ENCODE measurements at places on chromosomes 16 and 17.

DNA sequence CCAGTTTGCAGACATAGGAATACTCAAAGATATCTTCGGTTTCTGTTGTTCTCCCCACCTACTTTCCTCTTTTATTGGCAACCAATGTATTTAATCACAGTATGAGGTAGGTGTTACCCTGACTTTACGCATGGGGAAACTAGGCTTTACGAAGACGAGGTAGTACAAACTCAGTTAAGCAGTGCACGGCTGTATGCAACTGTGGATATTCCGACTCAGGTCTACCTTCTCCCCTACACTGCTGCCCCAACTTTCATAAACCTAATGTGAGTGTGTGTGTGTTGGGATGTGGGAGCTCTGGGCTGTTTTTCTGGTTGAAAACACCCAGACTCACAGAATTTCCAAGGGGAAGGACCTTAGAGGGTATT, 1.2 kb upstream of the GPT2 start:
- DNase-seq = no peak

- no peak for DNase-seq
Measured at GRCh38 chr16:59411961-59412841, 678.1 kb upstream of the GOT2 start.

- no peak for DNase-seq
Measured at GRCh38 chr16:74462361-74462760, 41.1 kb upstream of the CLEC18B start.

DNA sequence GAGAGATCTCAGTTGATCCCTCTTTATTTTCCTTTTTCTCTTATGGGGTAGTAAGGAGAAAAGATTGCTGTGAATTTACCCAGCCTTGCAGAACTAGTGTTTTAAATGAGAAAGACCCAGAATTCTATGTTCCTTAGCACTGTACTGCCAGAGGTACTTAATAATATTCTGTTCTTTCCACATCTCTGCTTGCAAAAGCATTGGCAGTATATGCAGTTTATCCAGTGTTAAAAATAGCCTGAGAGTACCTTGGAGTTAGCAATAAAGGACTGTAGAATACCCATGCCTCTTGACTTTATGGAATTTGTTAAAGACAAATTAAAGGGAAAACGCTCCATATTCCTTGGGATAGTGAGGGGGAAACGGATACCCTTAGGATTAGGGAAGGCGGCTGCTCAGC, 11.9 kb downstream of the SLC7A6 start:
- DNase-seq = no peak

DNA sequence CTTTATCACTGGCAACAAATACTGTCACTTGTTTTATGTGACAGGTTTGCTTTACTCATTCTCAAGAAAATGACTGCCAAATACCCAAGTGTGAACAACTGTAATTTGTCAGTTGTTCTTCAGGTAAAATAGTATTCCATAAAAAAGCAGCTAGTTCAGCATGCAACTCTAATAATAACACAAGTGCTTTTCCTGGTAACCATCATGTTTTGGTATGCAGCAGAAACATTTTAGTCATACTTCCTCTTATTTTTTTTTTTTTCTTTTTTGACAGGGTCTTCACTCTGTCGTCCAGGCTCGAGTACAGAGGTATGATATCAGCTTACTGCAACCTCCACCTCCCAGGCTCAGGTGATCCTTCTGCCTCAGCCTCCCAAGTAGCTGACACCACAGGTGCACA, 4.6 kb downstream of the TERF2 start:
- DNase-seq = no peak

- no peak for DNase-seq
Measured at GRCh38 chr16:48535831-48536613, 74.0 kb downstream of the N4BP1 start.

DNA sequence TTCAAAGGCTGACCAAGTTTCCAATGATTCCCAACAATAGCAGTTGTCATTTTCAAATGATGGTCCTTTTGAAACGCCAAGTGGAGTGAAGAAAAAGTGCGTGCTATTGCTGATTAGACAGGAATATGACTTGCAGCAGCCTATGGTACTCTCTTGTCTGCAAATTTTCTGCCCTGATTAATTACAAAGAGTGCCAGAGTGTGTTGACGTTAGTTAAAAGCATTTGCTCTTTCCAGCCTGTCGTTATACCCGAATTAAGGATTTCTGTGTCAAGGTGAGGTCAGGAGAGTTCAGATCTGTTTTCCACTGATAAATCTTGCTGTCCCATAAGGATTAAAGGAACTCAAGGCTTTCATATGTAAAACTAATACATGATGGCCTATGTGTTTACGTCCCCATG, 75.0 kb upstream of the ADAMTS18 start:
- no peak for DNase-seq

DNA sequence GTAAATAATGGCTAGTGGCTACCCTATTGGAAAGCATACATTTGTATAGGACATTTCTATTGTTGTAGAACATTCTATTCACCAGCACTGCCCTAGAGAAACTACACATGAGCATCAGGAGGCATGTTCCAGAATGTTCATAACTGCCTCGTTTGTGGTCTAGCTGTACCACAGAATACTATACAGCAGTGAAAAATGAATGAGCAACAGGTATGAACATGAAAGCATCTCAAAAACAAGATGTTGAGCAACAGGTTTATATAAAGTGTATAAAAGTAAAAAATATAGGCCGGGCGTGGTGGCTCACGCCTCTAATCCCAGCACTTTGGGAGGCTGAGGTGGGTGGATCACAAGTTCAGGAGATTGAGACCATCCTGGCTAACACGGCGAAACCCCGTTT, 91.7 kb downstream of the BMERB1 start:
- no peak for DNase-seq

DNA sequence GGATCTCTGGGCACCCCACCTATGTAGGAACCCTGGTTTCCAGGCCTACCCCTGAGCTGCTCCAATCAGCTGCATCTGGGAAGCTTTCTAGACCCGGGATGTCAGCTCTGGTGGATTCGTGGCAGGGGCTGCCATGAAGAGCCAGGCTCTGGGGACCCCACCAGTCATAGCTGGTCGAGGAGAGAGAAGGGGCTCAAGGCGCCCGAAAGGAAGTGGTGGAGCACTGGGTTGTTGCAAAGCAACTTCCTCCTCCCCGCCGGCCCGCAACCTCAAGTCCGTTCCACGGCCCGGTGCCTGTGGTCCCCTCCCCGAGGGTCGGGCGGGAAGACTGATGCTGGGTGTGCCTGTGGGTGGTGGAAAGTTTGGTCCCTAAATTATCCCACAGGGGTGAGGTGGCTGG, 10.2 kb downstream of the TBKBP1 start:
- DNase-seq = no peak

DNA sequence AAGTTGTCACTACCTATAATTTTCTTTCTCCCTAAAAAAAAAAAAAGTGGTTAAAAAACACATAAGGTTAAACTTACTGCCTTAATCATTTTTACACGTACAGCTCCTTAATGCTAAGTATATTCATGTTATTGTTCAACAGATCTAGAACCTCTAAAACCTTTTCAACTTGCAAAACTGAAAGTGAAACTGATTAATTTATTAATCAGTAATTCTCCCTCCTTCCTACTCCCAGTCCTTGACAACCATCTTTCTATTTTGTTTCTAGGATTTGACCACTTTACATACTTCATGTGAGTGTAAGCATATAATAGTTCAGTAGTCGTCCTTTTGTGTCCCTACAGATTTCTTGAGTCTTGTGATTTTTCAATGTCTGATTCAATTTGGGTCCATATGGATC, 251.4 kb upstream of the KIF2B start:
- no peak for DNase-seq

- no peak for DNase-seq
Measured at GRCh38 chr17:81189016-81189415, 23.0 kb upstream of the AATK start.

DNA sequence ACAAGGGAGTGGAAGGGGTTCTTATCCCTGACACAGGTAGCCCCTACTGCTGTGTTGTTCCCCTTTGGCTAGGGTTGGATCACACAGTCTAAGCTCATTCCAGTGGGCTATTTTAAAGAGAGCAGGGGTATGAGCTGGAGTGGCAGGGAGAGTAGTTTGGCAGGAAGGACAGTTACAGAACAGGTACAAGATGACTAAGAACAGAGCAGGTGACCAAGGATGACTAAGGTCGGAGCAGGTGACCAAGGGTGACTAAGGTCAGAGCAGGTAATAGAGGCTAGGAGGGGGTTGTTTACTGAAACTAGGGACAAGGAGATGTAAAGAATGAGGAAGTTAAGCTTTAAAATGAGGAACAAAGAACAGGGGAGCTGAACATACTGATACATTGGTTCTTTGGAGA, 58.8 kb downstream of the UTP18 start:
- no peak for DNase-seq

DNA sequence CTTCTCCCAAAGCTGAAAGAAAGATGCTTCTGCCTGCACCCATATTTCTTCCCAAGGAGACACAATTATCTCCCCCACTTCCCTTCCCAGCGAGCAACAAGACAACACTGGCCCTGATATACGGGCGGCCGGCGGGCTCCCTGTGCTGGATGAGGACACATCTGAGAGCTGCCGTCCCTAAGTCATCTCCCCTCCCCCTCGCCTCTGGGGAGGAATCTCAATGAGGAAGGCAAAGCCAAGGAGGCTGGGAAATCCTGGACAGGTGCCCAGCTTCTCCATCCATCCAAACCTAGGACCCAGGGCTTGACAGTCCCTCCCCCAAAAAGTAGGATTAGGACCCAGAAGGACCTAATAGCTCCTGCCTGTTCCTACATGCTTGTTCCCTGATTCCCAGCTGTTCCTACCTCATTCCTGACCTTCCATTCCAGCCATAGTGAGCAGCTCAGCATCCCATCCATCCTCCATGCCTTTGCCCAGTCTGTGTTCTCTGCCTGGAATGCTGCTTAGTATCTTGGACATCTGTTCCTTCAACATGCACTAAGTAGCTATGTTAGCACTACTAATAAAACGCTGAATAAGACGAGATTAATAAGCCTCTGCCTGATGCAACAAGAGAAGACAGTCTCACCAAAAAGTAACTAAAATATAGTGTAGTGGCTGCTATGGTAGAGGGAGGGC, 167.9 kb downstream of the CCT6B start:
- no peak for DNase-seq

DNA sequence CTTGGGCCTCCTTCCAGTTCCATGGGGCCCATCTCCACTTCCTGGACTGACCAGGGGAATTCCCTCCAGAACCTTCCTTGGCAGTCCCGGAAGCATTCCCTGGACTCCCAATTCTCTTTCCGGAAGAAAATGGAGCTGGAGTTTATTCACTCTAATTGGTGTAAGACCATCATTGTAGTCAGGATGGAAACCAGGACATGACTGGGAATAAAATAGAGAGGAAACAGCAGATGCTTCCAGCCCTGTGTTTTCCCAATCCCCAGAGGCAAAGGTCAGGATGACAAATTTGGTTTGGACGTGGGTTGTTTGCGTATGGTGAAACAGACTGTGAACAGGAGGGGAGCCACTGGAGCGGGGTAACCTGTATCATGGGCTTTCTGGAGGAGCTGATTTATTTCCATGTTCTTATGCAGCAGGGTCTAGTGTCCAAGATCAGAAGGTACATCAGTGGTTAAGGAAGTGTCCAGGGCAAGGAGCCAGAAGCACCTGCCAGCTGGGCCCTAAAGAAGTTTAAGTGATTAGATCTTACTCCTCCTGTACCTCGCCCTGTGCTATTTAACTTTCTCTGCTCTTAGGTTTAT, 8.5 kb upstream of the LONP2 start:
- DNase-seq = no peak

DNA sequence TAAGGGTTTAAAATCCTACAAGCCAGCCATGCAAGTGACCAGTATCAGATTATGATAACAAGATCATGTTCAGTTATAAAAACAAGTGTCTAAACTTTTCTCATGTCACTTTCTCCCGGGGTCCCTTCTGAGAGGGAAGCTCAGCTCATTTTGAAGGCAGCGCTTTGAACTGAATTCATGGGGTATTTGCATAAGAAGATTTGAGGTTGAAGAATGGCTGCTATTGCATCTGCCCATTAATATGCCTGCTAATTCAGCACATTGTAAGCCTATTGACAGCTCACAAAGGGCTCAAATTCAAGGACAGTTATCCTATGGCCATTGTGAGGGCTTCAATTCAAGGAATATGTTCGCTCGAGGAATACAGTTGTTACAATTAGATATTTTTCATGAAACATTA, 290.2 kb upstream of the IRX3 start:
- DNase-seq = no peak

DNA sequence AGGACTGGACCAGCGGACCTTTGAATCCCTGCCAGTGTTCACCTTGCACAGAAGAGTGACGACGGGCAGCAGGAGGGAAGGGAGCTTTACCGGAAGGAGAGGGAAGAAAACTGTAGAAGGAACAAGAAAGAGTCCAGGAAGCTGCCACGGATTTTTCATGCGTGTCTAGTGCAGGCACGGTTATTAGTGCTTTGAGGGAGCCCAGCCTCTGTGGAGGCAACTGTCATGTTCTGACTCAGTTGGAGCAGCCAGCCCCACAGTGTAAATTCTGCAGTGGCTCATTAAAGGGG, 6.5 kb upstream of the HOXB13 start:
- DNase-seq = no peak

GRCh38 chr17:44338702-44339101, 6.4 kb upstream of the GRN start:
- DNase-seq = no peak

- no peak for DNase-seq
Measured at GRCh38 chr17:46964315-46965265, 14.5 kb downstream of the RPRML start.

GRCh38 chr17:57609125-57609877, 135.8 kb downstream of the CCDC182 start:
- no peak for DNase-seq

GRCh38 chr17:59825533-59826322, 67.0 kb downstream of the TUBD1 start:
- peak; percentile 73 for DNase-seq

DNA sequence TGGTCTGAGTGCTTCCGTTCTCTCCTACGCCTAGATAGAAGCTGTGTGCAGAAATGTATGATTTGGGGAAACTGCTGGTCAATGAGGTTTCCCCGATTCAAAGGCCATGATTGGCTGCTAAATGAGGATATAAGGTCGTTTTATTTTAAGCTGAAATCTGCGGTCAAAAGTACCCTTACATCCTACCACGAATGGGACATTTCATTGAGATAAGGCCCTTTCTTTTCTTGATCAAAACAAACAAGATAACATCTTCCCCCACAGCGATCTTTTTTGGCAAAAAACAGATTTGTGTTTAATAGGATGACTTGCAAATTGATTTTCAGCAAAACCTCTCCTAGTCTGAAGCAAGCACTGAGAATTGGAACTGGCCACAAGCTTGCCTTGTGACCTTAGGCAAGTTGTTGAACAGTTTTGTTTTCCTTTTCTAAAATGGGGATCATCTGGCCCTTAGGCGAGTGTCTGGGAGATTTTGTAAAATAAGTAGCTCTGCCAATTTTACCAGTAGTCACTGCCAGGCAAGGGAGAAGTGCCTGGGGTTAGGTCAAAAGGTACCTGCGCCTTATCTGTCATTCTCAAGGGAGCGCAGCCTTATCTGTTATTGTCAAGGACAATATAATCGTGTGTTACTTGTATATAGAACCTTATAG, 635 bp downstream of the SCPEP1 start:
- DNase-seq = peak; percentile 25
